AG04450 (cell line): ENCODE measurements at places on chromosomes 11 and 22. TPM values are rescaled to one million over a fixed set of nuclear protein-coding genes. Genes with fewer than 3 reads are reported as not detected.

- no peak for DNase-seq
Measured at GRCh38 chr22:35620624-35621251, 3.6 kb upstream of the MB start.

DNA sequence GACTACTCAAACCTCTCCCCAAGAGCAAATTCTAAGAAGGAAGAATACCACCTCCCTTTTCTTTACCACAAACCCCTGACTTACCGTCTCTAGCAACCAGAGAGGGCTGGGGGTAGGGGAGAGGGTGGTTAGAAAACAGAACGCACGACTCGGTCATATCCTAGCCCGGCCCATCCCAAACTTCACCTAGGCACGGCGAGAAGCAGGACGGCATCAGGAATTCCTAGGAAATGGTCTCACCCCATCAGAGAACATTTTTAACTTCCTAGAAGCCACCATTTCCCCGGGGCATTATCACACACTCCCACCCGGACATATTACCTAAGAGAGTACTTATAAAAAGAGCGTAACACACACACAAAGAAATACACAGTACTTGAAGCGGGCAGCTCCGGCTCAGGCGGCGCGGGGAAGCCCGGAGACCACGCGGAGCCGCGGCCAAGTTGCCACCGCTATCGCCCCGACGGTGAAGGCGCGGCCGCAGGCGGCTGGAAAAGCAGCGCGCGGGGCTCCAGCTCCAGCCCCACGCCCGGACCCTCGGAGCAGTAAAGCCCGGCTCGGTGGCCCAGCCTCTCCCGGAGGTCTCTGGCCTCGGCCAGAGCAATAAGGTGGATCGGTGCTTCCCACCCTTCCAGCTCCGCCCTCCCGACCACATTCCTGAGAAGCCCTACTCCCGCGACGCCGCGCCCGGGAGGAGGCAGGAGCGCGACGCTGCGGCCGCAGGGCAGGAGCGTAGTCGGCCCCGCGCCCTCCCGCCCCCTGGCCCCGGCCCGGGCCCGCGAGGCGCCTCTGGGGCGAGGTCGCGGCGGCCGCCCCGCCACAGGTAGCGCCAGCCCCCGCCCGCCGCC lies 878 bp downstream of the RRAS2 start:
- no peak for DNase-seq

GRCh38 chr11:81959341-81959740 lies 774.3 kb downstream of the FAM181B start:
- DNase-seq = no peak

- no peak for DNase-seq
Measured at GRCh38 chr11:133266986-133267385, 265.3 kb downstream of the OPCML start.

DNA sequence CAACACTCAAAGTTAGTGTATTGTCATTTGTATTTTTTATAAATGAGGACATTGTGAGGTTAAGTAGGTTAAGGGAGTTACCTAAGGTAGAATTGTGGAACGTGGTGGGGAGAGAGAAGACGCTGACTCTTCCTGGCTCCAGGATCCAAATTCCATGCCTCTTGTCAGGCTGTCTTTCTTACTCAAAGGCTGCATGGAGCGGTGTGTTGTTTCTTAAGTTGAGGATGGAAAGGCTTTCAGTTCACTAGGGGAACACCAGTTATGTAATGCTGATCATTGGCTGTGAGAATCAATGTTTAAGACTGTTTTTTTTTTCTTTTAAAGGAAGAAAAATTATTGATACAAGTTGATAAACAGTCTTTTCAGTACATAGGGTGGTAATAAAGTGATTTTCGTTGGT lies 2.9 kb downstream of the UBE2L3 start:
- no peak for DNase-seq

DNA sequence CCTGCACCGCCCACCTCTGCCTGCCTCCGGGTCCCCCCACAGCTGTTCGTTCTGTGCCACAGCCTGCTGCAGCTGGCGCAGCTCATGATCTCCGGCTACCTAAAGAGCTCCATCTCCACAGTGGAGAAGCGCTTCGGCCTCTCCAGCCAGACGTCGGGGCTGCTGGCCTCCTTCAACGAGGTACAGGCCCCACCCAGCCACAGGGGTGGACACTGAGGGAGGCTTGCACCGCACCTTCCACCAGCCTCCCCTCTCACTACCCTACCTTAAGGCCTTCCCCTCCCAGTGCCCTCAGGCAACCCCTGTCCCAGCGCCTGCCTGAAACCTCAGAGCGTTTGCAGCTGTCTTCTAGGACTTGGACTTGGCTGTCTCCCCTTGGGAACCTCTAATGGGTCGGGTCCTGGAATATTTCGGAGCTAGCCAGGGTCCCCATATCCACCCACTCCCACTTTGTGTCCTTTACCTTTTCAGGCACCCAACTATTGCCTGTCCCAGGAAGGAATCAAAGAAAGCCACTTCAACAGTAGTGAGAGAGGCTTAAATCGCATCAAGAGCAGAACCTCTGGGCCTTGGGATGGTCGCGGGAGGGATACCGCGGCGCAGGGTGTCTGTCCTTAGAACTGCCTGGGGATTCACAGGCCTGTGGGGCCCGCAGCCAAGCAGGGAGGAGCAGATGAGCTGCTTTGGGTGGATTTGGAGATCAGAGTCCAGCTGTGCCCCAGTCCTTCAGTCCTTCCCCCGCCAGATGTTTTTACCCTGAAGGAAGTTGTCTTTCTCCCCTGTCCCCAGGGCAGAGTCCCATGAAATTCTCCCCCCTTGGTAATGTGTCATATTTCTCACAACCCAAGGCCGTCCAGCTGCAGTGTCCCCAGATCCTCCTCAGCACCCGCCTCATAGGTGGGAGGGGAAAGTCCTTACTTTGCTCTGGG lies 13.3 kb downstream of the SLCO2B1 start:
- no peak for DNase-seq

DNA sequence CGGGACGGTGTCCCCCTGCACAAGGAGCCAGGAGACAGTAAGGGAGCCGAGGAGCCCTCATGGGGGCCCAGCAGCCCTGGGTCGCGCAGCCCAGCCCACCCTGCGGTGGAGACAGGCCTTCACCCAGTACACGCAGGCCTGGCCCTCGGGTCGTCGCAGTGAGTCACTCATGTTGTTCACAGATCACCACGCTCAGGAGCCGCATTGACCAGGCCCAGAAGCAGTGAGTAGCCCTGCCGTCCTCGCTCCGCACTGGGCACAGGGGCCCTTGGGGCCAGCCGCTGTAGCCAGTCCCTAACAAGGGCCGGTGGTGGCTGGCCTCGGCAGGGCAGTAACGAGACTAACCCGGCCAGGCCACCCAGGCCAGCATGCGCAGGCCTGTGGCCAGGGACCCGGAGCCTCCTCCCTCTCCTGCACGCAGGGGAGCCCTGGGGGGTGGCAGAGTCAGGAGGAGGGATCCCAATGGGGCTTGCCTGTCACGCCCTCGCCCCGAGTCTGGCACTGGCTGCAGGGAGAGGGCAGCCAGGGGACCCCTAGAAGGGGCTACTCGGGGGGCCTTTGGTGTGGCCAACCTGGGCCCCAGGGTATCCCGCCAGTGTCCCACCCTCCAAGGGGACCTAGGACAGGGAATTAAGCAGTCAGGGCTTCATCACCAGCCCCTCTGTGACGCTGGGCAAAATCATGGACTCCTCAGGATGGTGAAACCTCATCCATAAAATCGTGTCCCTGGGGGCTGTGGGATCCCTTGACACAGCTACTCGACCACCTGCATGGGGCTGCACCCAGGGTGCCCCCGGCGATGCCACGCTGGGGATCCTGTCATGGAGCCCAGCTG lies 10.1 kb upstream of the MRPL23 start:
- DNase-seq = no peak

DNA sequence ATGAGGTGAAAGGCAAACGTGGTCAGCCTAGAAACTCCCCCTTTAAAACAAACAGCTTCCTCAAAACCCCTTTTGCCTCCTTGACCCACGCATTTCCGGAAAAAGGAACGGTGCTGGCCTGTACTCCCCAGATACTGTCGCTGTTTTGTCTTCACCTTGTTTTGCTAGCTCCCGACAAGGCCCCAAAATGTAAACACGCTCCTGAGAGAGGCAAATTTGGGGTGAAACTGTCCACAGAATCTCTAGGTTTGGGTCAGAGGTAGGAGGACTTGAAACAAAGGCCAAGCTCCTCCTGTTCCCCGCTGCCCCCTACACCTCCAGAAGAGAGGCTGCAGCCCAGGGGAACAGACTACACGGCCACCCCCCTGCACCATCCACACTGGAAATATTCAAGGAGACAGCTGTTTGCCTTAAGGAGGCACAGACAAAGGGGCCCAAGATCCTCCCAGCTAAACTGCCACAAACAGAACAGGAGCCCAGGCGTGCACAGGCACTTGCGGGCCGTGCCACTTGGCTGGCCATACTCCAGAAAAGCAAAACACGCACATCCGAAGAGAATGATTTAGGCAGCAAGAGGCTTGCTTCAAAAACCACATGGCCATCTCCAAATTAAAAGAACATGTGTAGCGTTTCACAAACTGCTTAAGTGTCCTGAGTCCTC lies 160.5 kb upstream of the GRK3 start:
- no peak for DNase-seq

GRCh38 chr11:78809931-78810541 lies 235.4 kb upstream of the NARS2 start:
- DNase-seq = peak; percentile 86

DNA sequence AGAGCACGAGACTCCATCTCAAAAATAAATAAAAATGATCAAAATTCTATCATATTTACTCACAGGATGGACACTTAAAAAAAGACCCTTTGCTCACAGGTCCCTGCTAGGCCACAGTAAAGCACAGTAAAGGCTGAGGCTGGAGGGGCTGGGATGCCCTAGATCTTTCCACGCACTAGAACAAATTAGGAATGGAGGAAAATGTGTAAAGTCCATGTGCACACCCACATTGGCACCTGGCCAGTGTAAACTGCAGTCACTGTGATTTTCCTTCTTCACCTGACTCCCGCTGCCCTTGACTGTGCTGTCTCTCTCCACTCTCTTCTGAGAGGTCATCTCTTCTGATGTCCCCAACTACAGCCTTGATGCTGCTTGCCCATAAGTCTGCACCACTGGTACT lies 195.5 kb downstream of the EFCAB6 start:
- DNase-seq = no peak

- no peak for DNase-seq
Measured at GRCh38 chr11:79570104-79570503, 129.3 kb upstream of the TENM4 start.

DNA sequence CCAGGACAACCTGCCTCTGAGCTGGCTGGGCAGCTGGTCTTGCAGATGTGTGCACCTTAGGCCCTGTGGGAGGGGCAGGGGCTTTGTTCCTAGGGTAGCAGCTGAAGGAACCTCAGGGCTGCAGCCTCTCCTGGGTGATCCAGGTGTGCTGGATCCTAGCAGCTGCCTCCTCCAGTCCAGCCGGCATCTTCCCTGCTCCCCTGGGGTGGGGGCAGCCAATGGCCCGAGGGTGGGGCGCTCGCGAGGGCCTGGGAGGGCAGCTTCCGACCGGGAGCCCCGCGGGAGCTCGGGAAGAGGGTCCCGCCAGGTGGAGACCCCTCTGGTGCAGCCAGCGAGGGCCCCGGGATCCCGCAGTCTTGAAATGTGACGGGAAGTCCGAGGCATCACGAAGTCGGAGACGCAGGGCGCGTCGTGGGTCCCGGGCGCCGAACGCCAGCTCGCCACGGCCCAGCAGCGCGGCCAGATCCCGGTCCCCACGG lies 1.7 kb downstream of the IFITM1 start:
- DNase-seq = no peak

DNA sequence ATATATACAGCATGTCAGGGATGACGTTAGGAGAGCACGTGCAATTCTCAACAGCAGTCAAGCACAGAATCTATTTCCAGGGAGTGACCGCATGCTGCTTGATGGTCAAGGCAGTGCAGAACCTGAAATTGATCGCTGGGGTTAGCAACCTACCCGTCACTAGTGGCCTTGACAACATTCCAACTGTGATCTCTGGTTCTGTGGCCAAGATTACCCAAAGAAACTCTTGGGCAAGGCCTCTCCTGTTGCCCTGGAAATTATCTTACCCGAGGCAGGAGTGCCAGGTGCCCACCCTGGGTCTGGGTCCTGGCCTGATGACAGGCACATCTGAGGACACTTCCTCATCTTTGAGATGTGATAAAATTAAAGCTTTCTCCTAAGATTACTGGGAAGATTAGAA lies 2.2 kb downstream of the TM7SF2 start:
- no peak for DNase-seq

- DNase-seq = no peak
Measured at GRCh38 chr11:44305470-44306051, 4.4 kb downstream of the ALX4 start.

DNA sequence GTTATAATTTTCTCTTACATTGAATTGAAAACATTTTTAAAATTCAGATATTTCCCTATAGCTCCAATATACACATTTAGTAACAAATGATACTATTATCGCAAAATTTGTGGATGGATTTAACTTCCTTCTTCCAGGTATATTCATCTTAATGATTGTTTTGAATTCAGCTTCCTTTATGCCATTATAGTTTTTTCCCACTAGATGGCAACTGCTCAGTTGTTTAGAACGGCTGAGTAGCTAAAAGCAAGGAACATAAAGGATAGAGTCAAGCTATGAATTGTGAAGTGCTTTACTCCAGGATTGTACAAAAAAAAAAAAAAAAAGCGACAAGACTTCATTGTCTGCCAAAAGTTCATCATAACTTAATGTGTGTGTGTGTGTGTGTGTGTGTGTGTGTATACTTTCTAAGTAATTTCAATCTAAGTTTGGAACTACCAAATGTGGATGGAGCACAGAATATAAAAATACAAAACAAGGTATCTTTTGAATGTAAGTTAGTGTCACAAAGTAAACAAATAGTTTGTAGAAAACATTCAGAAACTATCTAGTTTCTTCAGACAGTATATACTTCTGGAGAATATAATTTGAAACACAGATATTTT lies 846.4 kb downstream of the DLG2 start:
- no peak for DNase-seq

- no peak for DNase-seq
Measured at GRCh38 chr22:48424201-48424627, 1403.5 kb downstream of the BRD1 start.

DNA sequence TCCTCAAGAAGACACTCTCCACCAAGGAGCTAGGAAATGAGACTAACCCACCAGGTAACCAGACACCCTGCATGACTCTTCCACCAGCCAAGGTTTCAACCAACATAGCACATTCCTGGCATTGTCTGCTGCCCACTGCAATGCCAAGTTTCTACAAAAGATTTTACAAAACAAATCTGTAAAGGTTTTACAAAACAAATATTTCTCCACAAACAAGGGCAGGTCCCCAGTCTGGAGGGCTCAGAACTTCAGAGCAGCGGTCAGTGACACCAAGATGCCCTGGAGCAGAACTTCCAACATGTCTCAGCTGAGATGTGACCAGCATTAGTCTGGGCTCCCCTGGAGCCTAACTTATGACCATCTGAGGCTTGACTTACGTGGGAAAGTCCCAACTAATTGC lies 14.0 kb downstream of the GALNT18 start:
- DNase-seq = no peak

GRAMD1B gene
- polyA plus RNA-seq = 2.1 and 2.7 TPM in 2 replicates

CHKB gene
- polyA plus RNA-seq = 22.5 and 28.2 TPM in 2 replicates

UPK3A gene
- not detected in 2 replicates for polyA plus RNA-seq

SLC22A25 gene
- not detected in 2 replicates for polyA plus RNA-seq

TIGD3 gene
- polyA plus RNA-seq = 0.07 and 0.11 TPM in 2 replicates
